Natural killer cell treated with Interleukin-12 subunit alpha and Interleukin-12 subunit beta and Interleukin-15 and Interleukin-18, amount 100 ng/mL, for 72 hours (primary cell): ENCODE measurements at places on chromosomes 6 and 20. TPM values are rescaled to one million over a fixed set of nuclear protein-coding genes. Genes with fewer than 3 reads are reported as not detected.

The PRSS16 gene
- not detected for total RNA-seq

The GFRA4 gene
- not detected for total RNA-seq

The ADAM33 gene
- not detected for total RNA-seq

The FOXQ1 gene
- total RNA-seq: not detected

The ZNF76 gene
- total RNA-seq: 52.2 TPM

The SLC17A2 gene
- not detected for total RNA-seq

The ID1 gene
- 1.4 TPM for total RNA-seq

The TAGAP gene
- total RNA-seq: 39.6 TPM

The FAM83D gene
- 25.0 TPM for total RNA-seq

The ENPP3 gene
- total RNA-seq: 11.5 TPM
